Stimulated activated CD4-positive, alpha-beta T cell treated with anti-CD3 and anti-CD28 coated beads, Interleukin-12 subunit alpha, Interleukin-12 subunit beta, amount 100 ng/mL, for 4 hours (primary cell): ENCODE measurements at places on chromosomes 11 and 22.

DNA sequence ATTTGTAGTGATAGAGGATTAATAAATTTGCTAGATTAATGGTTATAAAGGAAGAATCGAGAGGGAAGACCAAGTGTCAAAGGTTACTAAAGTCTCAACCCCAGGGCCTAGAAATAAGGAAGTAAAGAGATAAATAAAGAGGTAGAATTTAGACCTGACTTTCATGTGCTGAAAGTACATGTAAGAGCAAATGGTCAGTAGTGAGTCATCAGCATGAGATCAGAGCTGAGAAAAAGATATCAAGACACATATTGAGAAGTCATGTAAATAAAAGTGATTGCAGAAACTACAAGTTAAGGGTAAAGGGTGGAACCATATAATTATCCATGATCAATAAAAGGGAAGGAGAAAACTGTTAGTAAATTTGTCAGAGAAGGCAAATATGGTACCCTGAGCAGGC is 1.4 kb upstream of the OR8B8 start:
- DNase-seq, result no peak

GRCh38 chr22:16932577-16932976 is 75.4 kb downstream of the GAB4 start:
- no peak for DNase-seq

GRCh38 chr11:66883016-66883965 is 26.4 kb downstream of the LRFN4 start:
- peak; percentile 70 for DNase-seq

- DNase-seq, result no peak
These were observed 41.5 kb downstream of the DDX6 start for GRCh38 chr11:118749429-118749828.

DNA sequence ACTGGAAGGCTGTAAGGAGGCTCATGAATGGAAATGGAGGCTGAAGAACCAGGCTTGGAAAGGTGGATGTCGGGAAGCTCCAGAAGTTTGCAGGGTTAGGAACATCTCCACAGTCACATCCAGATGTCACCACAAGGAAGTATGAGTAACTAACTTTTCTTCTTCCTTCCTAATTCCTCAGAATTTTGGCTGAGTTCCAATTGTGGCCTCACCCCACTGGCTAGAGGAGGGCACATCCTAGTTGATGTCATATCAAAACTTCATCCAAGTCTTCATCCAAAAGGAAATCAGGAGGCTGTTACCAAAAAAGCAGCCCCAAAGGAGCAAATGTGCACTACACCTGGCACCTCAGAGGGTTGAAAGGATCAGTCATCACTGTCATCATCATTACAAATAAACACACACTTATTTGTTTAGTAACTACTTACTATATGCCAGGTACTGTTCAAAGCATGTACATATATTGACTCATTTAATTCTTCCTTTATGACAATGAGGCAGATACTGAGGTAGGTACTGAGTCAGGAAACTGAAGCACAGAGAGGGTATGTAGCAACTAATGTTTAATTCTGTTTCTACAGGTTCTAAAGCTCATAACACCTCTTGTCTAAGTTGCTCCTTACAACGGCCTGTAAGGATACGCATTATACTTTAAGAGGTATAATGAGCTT is 7.3 kb upstream of the PTPN5 start:
- no peak for DNase-seq

- no peak for DNase-seq
These were observed 57.0 kb downstream of the SMIM38 start for GRCh38 chr11:69212798-69213110.

- peak; percentile 34 for DNase-seq
These were observed 150.1 kb upstream of the UBASH3B start for GRCh38 chr11:122505304-122506006.
